Stimulated activated naive CD4-positive, alpha-beta T cell (primary cell): ENCODE measurements at places on chromosomes 6 and 20.
A peak's percentile ranks its signal among the peaks of the same experiment; 100 is the strongest.

- DNase-seq, result peak; percentile 29
These were observed 45.7 kb downstream of the OR2B2 start for GRCh38 chr6:27866357-27867050.

DNA sequence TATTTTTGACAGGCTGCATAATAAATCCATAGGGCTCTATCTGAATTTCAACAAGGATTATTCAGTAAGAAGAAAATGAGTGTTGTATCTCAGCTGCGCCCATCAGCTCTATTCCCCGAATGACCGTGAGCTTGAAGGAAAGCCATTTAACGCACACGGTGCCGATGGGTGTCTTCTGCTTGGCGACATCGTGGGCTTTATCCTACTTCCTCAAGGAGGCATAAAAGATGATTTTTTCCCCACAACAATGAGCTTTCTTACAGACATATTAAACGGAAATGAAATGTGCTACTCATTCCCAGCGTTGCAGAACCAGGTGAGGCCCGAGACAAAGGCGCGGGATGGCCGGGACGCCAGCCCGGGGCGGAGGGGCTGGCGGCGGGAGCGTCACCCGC is 710 bp downstream of the DYNLT1 start:
- DNase-seq, result no peak

DNA sequence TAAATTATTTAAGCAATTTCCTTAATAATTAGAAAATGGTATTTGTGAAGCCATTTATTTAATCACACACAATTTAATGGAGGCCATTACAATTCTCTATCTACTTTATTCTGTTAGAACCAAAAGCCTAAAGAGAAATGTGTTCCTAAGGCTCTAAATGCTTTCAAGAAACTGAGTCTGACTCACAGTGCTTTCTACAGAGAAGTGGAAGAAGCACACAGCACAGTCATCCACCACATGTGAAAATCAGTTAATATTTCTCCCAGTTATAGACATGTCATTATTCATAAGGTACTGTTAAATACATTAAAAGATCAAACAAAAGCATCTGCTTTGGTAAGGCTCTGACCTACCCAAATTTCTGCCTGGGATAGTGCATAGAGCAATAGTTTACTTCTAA is 214.4 kb downstream of the ALDH8A1 start:
- no peak for DNase-seq

- no peak for DNase-seq
These were observed 215.2 kb downstream of the TMEM242 start for GRCh38 chr6:157107915-157108651.

- no peak for DNase-seq
These were observed 19.8 kb upstream of the SIM1 start for GRCh38 chr6:100484474-100484873.

DNA sequence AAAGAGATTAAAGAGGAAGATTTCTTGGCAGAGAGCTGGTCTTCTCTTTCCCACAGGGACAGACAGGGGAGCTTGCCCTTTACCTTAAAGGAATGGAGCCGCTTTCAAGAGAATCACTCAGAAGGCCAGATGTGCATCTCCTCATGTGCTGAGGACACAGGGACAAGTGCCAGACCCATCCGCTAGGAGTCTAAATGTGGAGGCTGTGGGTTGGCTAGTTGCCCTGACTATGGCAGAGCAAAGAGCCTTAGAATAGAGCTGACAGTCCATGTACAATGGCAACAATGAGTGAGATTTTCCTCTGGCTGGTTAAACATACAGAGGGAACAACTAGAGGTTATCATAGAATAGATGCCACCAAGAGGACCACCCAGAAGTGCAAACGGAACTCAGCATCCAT is 7.3 kb upstream of the DOK5 start:
- DNase-seq, result no peak

DNA sequence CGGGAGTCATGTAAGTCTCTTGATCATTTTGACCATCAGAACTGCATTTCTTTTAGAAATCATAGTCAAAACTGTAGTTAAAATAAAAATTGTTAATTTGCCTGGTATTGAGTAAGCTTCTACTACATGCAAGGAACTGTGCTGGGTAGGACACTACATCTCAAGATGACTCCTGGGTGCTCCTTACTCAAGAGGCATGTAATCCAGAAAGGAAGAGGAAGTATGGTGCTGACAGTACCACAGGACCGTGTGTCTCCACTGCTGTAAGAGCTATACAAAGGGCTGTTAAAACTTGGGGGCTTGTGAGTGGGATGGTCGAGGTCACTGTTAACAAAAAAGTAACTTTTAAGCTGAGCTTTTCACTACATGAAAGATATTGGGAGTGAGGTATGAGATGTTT is 508.3 kb upstream of the SOX4 start:
- no peak for DNase-seq

DNA sequence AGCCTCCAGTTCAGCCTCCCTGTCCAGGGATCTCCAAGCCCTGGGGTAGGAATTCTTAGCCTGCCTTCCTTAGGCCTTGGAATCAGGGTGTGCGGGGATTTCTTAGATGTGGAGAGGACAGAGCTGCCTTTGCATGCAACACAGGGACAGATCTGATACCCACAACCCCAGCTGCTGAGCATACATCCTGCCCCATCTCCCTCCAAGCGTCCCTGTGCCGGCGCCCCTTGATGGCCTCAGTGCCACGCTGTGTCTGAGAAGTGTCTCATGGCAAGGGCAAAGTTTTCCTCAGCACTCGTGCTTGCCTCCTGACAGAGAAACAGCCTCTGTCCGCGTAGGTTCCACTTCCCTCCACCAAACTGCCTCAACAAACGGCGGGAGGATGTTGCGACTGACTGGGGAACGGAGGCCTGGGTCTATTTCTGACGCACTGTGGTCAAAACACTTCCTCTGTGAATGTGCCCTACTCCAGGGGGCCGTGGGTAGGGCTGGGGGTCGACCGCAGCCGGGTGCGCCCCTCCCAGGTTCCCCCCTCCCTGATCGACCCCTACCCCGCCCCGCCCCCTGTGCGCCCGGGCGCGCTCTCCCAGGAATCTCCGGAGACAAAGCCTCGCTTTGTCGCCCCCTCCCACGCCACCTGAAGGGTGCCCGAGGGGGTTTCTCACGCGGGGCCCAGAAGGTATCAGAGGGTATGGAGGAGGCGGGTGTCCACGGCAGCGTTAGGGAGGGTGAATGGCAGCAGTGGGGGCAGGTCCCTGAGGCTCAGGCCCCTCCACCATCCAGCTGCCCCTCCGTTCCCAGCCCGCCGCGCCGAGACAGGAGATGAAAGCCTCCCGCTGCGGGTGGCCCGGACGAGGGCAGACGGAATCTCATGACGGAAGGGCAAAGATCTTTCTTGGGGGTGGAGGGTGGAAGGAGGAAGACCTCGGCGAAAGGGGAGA is 806 bp downstream of the MICAL1 start:
- DNase-seq, result peak; percentile 55

DNA sequence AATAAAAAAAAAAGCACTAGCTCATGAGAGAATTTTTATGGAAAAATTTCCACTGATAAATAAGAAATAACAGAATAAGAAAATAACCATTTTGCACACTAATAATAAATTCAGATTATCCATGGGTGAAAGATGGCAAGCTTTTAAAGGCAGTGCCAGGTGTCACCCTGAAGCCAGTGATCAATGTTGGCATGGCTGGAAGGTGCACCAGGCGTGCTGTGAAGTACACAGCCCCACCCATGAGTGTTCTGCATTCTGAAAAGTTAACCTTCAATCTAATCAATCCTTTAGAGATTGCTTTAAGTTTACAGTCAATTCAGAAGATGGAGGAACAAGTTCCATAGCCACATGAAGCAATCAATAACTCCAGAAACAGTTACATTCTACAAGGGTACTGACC is 284.4 kb downstream of the C6orf118 start:
- DNase-seq, result no peak

DNA sequence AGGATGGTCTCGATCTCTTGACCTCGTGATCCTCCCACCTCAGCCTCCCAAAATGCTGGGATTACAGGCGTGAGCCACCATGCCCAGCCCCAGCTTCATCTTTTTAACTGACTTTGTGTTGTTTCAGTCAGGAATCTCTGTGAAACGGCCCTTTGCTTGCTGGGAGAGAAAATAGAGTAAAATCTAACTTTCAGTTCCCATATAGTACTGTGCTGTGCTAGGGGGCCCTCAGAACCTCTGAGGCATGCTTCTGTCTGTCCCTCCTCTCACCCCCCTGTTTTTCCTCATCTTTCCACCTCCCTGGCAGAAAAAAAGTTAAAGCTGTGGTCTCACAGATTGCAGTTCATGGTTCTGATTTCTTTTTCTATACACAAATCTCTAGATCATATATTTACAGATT is 48.4 kb downstream of the LRP11 start:
- no peak for DNase-seq

DNA sequence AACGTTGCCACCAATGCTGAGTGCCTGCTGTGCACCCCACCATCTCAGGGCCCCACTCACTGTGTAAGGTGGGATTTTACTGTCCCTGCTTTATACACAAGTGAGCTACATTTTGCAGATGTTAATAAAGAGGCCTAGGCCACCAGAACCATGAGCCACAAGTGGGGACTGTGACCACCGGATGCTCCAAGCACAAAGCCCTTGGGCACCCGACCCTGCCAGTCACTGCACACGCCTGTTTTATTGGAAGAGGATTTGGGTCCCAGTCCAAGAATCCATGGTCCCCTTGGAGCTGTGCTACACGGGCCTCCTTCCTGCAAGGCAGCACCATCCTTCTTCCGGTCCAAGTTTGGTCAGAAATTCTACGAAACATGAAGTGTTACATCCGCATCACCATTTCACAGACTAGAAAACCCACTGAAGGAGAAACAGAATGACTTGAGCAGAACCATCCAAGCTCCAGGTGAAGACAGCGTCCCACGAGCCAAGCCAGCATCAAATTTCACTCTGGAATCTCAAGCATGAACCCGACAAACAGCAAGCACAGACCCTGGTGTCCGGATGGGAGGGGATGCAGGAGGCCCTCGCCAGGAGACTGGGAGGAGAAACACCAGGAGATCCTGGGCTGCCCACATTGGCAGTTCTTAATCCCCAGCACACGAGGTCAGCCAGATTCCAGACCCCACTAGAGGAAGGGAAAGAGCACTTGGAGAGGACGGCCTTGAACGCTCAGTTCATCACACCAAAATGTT is 226.9 kb downstream of the DLL1 start:
- DNase-seq, result no peak

- no peak for DNase-seq
These were observed 164.6 kb upstream of the CDYL start for GRCh38 chr6:4611429-4612129.

GRCh38 chr6:132887204-132887603 is 72.8 kb downstream of the RPS12 start:
- DNase-seq, result no peak

DNA sequence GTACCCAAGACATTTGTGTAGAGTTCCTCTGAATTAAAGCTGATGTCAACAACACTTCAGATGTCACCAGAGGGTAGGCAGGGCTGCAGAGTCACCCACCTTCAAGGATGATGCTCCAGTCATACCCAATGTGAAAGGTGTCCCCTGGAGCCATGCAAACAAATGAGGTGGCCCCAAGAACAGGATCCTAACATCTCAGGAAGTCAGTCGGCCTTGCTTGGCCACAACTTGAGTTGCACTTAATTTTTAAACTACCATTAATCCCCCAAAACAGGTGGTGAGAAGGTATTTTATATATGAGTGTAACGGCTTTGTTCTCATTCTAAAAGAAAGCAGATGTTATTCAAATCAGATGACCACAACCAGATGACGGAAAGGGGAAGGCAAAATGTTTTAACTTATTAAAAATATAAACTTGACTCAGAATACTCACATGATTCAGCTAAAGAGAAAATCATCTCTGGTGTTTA is 21.1 kb upstream of the SERPINB1 start:
- no peak for DNase-seq

GRCh38 chr6:104958178-104959025 is 1.5 kb downstream of the LIN28B start:
- no peak for DNase-seq

DNA sequence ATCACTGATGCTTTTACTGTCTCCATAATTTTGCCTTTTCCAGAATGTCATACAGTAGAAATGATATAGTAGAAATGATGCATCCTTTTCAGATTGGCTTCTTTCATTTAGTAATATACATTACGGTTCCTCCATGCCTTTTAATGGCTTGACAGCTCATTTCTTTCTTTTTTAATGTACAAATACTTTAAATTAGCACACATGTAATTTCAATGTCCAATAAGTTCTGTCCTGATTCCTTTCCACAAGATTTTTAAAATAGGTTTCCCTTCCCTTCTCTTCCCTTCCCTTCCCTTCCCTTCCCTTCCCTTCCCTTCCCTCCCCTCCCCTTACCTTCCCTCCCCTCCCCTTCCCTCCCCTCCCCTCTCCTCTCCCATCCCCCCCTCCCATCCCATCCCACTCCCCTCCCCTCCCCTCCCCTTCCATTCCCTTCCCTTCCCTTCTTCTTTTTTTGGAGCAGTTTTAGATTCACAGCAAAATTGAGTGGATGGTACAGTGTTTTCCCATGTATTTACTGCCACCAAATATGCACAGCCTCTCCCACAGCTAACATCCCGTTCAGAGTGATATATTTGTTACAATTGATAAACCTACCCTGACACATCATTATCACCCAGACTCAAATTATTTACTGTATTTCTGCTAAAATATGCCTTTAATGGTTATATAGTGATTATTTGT is 398.8 kb downstream of the RNF144B start:
- no peak for DNase-seq

GRCh38 chr6:138486249-138487101 is 12.8 kb downstream of the NHSL1 start:
- no peak for DNase-seq

- DNase-seq, result peak; percentile 87
These were observed 57.2 kb upstream of the ARID1B start for GRCh38 chr6:156719720-156720563.

DNA sequence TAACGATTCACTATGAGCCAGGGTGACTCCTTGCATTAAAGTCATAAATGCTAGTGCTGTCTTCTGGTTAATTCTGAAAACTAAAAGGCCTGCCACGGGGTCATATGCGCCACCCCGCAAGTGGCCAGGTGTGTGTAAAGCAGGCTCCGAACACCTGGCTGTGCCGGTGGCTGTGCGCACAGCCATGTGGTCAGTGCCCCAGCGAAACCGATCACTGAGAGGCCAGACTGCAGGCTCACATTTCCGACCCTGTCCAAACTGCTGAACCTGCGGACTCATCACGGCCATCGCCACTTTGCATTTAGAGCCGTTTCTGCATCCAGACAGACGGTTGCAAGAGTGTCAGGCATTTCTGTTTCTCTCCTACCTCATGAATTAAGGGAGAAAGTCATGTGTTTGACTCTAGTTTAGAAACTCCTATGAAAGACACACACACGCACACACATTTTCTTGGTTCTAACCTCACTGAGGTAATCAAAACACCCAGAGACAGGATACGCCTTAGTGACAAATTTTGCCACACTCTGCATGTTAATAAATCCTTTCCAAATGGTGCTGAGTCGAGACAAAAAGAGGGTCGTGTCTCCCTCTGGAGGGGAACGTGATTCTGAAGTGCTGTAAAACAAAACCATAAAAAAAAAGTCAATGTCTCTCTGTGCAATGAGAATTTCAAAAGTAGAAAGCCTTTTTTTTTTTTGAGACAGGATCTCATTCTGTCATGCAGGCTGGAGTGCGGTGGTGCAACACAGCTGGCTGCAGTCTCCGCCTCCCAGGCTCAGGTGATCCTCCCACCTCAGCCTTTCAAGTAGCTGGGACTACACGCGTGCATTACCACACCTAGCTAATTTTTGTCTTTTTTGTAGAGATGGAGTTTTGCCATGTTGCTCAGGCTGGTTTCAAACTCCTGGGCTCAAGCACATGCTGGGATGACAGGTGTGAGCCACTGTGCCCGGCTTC is 31.0 kb upstream of the TCFL5 start:
- DNase-seq, result peak; percentile 79

GRCh38 chr6:41325446-41326066 is 9.9 kb upstream of the NCR2 start:
- DNase-seq, result no peak

GRCh38 chr6:142313284-142313683 is 11.5 kb downstream of the ADGRG6 start:
- DNase-seq, result no peak

GRCh38 chr6:156534594-156534993 is 242.6 kb upstream of the ARID1B start:
- no peak for DNase-seq
